ENCODE measurements at places on chromosomes 5 and 9.

DNA sequence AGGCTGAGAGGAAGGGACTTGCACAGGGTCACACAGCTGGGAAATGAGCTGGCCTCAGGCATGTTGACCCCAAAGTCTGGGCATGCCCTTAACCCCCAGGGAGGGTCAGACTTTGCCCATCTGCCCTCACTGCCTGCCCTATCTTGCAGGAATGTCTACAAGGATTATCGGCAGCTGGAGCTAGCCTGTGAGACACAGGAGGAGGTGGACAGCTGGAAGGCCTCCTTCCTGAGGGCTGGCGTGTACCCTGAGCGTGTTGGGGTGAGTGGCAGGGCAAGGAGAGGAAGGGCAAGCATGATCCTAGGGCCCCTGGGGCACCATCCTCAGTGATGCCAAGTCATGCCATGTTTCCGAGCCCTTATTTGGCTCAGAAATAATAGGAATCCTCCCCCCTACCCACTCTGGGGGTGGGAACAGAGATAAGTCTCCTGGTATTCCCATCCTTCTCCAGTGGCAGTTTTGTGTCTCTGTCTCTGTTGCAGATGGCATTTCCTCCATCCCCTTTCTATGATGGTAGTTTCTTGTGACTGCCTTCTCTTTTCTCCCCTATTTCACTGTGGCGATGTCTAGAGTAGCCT lies 28.5 kb downstream of the GOLGA2 start:
- no peak for DNase-seq

DNA sequence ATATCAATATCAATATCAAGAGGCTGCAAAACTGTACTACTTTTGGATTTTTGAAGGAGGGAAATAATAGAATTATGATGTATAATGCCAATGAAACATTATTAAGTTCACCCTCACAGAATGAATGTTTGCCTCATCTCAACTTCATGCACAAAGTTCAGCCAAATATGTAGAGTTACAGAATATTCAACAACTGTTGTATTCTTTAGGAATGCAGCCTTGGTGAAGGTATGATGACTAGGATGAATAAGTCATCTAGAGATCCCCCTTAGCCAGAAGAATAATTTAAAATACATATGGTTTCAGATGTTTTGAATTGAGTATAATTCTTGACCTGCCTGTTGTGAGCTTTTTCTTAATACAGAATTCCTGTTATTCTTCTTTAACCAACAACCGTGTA lies 308.3 kb downstream of the COX7C start:
- no peak for DNase-seq

GRCh38 chr5:72661405-72661804 lies 154.2 kb upstream of the ZNF366 start:
- DNase-seq, result no peak

DNA sequence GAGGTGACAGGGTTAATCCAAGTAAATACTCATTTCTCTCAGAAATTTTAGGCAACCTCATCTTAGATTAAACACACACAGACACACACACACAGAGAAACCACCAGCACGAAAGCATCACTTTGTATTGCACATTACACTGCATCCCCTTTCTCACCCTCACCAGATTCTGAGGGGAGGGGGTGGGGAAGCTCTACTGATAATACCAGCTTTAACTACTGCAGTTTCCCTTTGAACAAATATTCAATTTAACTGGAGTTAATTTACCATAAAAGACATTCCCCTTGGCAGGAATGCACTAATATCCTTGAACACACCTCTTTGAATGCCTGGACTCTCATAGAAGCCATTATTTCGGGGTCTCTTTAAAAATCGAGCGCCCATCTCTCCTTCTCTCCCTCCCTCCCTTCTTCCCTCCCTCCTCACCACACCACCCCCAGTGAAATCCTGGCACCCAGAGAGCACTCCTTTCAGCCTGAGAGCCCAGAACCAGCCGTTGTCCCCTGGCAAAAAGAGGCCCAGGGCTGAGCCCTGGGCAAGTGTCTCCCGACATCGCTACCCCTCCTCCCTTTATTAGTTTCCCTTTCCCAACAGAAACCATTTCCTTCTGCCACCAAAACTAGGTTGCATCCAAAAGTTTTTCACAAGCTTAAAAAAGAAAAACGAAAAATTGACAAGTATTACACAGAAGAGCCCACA lies 2.8 kb upstream of the NFIB start:
- no peak for DNase-seq

GRCh38 chr5:83895860-83896259 lies 175.2 kb upstream of the HAPLN1 start:
- DNase-seq, result no peak

DNA sequence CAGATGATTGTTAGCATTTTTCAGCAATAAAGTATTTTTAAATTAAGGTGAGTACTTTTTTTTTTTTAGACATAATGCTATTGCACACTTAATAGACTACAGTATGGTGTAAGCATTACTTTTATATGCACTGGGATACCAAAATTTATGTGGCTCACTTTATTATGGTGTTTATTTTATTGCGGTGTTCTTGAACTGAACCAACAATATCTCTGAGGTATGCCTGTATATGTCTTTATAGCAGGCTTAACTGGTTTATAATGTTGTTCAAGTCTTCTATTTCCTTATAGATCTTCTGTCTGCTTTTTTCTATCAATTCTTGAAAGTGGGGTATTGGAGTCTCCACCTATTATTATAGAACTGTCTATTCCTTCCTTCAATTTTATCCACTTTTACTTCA lies 18.0 kb downstream of the ZBTB43 start:
- no peak for DNase-seq

- no peak for DNase-seq
Measured at GRCh38 chr5:45521067-45521466, 175.1 kb downstream of the HCN1 start.

- no peak for DNase-seq
Measured at GRCh38 chr9:135447126-135447525, 32.5 kb upstream of the PPP1R26 start.

DNA sequence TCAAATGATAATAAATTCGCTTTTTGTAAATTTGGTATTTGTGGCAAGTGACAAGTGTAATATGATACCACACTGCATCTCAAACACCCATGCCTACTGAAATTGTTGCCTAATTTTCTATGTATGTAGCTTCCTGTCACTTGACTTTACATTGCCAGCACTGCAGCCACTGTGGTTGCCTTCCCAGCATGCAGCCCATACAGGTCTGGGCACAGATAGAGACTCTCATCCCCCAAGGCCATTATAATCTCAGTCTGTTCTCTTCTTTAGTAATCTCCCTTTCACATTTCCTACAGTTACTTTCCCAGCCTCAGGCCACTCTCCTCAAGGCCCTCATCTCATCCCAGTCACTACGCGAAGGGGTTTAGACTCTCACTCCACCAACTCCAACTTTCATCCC lies 1200.6 kb downstream of the PTPRD start:
- DNase-seq, result no peak

DNA sequence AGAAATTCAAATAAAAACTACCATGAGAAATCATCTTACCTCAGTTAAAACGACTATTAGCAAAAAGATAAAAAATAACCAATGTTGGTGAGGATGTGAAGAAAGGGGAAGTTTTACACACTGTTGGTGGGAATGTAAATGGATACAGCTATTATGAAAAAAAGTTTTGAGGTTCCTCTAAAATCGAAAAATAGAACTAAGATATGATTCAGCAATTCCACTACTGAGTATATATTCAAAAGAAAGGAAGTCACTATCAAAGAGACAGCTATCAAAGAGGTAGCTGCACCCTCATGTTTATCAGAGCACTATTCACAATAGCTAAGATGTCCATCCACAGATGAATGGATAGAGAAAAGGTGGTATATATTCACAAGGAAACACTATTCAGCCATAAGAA lies 1888.4 kb downstream of the MAT2B start:
- DNase-seq, result no peak

DNA sequence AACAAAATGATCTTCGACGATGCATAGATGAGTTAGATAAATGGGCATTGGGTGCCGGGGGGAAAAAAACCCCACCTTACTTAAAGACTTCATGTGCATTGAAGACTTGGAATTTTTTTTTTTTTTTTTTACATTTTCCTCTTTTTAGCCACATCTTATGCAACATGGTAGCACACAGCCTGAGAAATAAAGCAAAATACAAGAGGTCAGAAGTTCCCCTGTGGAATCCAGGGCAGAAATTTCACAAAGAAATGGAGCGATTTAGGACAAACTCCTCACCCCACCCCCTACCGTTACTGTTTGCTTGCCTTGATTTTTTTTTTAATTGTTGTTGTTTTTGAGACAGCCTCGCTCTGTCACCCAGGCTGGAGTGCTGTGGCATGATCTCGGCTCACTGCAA lies 153.2 kb downstream of the GOLPH3 start:
- no peak for DNase-seq

GRCh38 chr5:172322028-172322965 lies 38.7 kb upstream of the UBTD2 start:
- DNase-seq, result no peak

- no peak for DNase-seq
Measured at GRCh38 chr5:97096846-97097245, 45.6 kb downstream of the LIX1 start.

GRCh38 chr9:91089405-91090129 lies 272.2 kb downstream of the AUH start:
- DNase-seq, result no peak

GRCh38 chr5:14373685-14374084 lies 207.9 kb upstream of the OTULINL start:
- no peak for DNase-seq

DNA sequence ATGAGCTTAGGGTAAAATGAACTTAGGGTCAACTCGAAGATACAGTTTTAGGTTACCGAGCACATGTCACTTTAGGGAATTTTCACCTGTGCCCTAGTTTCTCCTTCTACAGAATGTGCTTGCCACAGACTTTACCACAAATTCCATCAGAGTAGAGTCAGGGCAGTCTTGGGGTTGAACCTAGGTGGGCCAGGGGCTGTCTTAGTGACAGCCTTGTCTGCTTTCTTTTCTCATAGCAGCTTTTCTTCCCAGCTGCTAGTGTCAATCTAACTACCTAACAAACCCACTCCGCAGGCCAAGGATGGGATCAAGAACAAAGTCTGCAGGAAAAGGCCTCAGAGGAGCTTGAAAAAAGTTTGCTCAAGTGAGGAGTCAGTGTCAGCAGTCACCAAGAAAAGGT lies 458.1 kb upstream of the CDH18 start:
- DNase-seq, result no peak

DNA sequence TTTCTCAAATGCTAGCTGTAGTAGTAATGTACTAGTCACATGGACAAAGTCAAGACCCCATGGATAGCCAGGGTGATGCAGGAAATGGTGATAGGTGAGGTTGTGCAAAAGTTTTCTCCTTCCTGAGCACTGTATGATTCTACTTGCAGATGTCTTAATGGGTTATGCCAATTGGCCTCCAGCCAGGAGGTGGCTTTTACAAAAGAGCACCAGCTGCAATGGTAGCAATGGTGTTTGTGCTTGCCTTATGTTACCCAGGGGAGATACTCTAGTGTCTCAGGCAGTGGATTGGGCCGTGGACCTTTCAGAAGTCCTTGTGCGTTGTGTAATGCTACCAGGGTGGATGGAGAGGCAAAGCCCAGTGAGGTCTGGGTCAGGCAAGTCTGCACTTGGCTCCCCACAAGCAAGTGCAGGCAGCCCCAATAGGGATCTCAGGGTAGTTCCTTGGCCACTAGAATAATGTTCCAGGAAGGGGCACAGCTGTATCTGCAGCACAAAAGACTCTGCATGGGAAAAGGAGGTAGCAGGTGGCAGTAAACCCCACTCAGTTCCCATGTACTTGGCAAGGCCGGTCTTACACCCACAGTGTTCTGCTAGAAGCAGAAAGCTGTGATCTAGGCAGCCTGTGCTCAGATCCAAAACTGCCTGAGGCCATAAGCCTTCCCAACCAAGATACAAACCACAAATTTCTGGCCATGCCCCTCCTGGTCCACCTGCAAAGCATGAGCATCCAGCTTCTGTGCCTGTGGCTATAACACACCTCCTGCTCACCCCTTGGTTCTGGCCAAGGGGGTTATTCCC lies 46.4 kb upstream of the EDIL3 start:
- DNase-seq, result no peak

DNA sequence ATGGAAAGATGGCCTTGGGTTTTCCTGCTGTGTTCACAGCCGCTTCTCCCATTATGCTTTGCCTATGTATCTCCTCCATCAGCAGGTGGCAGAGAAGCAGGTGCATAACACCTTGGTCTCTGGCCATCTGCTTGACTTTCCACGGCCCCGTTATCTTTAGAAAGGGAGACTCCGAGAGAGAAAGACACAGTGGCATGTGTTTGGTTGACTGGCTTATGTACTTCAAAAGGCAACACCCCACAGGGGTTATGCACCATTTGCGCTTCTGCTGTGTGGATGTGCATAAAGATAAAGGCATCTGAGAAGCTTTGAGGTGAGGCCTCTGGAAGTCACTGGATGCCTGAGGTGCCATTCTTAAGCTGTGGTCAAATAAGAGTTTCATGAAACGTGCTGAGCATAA lies 138.4 kb downstream of the EGFLAM start:
- DNase-seq, result no peak

GRCh38 chr5:14908172-14908571 lies 36.6 kb upstream of the ANKH start:
- DNase-seq, result no peak

DNA sequence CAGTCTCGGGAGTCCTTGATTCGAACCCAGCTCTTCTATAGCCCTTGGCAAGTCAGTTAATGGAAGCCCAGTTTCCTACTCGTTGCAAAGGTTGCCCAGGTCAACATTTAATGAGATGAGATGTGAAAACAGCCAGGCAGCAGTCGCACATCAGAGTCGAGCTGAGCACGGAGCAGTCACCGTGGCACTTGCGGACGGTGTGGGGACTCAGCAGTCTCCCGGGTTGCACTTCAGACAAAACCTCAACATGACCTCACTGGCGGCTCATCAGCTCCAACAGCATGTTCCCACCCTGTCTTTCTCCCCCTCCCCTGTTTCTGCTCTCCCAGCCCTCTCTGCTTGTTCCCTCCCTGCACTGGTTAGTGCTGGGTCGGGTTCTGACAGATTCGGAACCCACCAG lies 35.8 kb downstream of the UBE2QL1 start:
- DNase-seq, result no peak

DNA sequence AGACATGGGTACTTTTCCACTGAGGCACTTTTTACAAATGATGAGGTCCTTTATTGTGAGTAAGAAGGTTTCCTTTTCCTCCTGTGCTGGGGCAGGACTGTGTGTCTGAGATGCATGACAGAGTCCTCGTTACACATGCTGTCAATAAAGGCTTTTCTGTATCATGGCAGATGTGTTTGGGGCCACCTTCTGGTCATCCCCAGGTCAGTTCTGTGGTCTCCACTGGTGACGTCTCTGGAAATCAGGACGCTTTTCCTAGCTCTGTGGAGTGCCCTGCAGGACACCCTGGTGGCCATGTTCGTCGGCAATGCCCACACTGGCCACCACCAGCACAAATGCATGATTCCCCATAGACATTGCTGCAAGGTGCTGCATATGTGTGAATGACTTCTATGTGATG lies 2.8 kb downstream of the CMBL start:
- no peak for DNase-seq

- DNase-seq, result no peak
Measured at GRCh38 chr9:98563988-98564387, 144.7 kb downstream of the GABBR2 start.

DNA sequence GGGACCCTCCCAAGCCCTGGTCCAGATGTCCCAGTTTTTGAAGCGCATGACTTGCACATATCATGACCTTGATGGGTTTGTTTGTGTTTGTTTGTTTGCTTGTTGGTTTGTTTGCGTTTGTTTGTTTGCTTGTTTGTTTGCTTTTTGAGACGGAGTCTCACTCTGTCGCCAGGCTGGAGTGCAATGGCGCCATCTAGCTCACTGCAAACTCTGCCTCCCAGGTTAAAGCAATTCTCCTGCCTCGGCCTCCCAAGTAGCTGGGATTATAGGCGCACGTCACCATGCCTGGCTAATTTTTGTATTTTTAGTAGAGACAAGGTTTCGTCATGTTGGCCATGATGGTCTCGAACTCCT lies 13.0 kb upstream of the UBAC1 start:
- no peak for DNase-seq

All from posterior cingulate gyrus (tissue), 11 donors.